ENCODE measurements at places on chromosomes 5 and 9.

GRCh38 chr5:156850206-156850751 lies at the start of gene PPP1R2B:
Gene PPP1R2B, plus strand, starts transcription at chr5:156850295. Its CDS starts 268 bp downstream, at chr5:156850563.
- ATAC-seq = no peak

- no peak for ATAC-seq
Observed at GRCh38 chr5:67773411-67774266, 441.9 kb upstream of the PIK3R1 start.

DNA sequence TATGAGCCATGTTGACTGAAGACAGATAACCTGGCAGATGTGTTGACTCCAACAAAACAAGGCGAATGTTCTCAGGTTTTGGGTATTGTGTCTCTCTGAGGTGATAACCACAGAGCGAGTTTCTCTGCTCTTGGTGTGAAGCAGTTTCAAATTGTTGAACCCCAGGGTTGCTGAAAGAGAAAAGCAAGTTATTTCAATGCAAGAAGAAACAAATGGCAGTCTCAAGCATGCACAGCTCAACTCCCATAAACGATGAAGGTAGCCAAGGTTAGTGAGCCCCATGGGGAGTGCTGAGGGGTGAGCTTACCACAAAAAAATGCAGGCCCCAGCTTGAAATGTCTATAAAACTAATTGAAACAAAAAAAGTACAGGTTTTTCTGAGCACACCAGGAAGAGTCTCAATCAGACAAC lies 220.8 kb upstream of the DAPK1 start:
- ATAC-seq = no peak

DNA sequence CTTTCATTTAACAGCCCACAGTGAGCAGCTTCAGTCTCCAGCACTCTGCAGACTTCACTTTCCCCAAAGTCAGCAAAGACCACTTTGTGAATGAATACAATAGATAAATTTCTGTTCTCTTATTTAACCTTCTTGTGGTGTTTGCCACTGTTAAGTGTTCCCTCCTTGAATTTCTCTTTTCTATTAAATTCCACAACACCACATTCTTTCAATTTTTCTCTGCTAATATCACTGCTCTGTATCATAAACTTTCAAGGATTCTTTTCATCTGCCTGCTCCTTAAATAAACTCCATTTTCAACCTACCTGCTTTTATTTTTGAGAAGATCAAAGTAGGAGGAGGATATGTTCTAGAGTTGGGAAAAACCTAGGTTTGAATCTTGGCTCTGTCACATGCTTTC lies 739.5 kb upstream of the GRAMD2B start:
- ATAC-seq = no peak

- ATAC-seq = no peak
Observed at GRCh38 chr5:172973931-172974330, 9.6 kb upstream of the ATP6V0E1 start.

All from stimulated activated memory B cell treated with anti-CD40 and anti-IgM and Interleukin-4, amounts not matched to agents 10 μg/mL and 1 μg/mL and 100 μg/mL, for 72 hours (primary cell).